GOT3 (cell line): ENCODE measurements at places on chromosomes 5 and 9.

GRCh38 chr9:2874001-2874750, 30.3 kb upstream of the PUM3 start:
- DNase-seq = no peak

DNA sequence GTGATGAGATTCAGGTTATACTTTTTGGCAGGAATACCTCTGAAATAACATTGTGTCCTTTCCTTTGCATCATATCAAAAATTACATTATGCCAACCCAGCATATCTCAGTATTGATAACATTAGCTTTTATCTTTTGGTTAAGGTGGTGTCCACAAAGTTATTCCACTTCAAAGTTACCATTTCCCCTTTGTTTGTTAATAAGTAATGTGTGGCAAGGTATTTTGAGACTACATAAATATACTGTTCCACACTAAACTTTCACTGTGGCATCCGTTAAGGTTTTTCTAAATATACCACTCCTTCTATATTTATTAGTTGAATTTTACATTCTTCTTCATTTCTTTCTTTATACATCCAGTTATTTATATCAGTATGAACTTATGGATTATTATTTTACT, 14.1 kb upstream of the ARHGEF37 start:
- DNase-seq = no peak

DNA sequence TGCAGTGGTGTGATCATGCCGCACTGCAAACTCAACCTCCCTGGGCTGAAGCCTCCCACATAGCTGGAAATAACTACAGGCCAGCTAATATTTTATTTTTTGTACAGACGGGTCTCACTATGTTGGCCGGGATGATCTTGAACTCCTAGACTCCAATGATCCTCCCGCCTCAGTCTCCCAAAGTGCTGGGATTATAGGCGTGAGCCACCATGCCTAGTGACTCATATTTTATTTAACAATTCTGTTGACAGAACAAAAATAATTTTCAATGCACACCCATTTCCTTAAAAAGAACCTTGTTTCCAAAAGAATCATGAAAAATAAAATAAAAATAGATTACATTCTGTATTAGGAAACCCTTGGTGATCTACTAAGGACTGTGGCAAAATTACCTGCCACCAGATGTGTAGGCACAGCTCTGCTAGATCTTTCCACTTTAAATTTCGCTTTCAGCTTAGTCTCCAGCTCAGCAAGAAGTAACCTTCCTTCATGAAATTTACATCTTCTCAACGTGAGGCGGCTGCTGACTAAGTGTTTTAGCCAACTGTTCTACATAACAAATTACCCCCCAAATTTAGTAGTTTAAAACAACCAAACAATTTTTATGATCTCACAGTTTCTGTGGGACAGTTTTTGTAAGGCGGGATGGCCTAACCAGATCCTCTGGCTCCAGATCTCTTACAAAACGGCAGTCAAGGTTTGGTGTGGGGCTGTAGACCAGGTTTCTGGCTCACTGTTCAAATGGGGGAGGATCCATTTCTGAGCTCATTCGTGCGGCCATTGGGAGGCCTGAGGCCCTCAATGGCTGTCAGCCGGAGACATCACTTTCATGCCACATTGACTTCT, 32.6 kb upstream of the GOLPH3 start:
- no peak for DNase-seq

GRCh38 chr5:32507738-32508434, 63.3 kb upstream of the ZFR start:
- no peak for DNase-seq

DNA sequence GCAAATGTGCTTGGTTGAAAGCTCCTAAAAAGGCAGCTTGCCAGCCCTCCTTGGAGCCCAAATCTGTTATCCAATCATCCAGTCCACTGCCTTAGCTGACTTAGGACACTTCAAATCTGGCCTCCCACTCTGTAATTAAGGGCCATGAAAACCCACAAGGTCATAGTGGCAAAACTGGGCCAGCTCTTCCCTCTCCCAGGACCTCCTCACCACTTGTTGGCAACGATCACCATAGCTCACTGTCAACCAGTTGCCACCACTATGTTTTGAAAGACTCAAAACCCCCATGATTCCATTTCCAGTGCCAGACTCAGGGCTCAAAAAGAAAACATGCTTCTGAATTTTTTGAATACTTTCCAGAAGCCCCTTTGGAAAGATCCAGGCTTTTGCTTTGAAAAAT, 107.5 kb downstream of the NREP start:
- DNase-seq = no peak

DNA sequence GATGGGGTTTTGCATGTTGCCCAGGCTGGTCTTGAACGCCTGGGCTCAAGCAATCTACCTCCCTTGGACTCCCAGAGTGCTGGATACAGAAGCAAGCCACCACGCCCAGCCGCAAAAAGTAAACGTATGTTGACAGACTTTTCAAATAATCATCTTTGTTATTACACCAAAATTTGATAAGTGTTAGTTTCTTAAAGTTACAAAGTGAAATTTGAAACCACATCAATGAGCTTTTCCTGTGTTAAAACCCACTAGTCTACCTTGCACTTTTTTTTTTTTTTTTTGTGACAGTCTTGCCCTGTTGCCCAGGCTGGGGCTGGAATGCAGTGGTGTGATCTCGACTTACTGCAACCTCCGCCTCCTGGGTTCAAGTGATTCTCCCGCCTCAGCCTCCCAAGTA, 29.9 kb downstream of the SPACA9 start:
- no peak for DNase-seq

DNA sequence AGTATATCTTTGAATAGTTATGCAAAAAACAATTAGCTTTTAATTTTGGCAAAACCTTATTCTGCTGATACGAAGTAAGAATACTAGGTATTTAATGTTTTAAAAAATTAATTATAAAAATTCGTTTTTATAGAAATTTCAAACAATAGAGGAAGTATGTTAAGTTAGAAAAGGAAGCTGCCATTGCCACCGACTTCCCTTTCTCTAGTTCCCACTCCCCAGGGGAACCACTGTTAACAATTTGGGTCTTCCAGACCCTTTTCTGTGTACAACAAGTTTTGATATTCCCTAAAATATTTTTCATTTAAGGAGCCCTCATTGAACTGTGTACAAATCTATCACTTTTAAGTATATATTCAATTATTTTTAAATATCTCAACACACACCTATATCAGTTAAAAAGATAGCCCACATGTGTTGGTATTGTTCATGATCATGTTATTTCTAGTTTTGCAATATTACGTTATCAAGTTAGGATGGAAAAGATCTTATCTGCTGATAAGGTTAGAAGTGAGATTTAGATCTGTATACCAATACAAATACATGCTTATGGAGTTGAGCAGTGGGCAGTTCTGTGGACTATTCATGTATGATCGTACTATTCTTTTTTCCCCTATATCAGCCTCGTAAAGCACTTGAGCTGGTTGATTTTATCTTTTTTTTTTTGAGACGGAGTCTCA, 25.9 kb downstream of the NDFIP1 start:
- no peak for DNase-seq

- DNase-seq = no peak
These were observed 7.8 kb downstream of the SH3PXD2B start for GRCh38 chr5:172446336-172447051.

GRCh38 chr5:157222506-157223230, 42.0 kb downstream of the ITK start:
- DNase-seq = no peak

DNA sequence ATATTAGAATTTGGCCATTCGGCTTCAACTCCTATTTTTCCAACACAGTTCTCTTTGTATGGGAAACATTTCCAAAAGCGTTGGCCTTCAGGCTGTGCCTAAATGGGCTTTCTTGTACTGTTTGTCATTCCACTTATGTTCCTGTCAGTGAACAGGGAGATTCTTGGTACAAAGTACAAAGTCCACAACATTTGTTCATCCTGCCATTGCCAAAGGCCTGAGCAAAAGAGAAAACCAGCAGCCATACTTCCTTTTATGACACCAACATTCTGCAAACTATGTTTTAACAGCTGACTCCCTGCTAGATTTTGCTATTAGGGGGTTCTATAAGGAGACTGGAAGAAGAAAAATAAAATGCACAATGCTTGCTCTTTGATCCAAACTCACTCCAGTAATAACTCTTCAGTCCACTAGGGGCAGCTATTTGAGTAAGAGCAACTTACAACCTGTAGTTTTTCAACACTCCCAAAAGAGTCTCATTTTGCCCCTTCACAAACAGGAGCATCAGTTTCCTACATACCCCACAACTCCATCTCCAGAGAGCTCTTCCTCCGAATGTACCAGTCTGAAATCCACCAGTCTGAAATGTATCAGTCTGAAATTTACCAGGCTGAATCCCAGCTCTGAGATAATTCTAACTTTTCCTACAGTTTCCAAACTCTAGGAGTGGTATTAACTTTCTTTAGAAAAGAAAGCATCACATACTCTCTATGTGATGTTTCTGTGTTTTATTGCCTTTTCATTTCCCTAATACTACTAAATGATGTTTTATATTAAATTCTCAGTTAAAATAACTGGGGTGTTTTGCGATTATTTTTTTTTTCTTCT, 693.8 kb downstream of the DNAH5 start:
- DNase-seq = no peak

DNA sequence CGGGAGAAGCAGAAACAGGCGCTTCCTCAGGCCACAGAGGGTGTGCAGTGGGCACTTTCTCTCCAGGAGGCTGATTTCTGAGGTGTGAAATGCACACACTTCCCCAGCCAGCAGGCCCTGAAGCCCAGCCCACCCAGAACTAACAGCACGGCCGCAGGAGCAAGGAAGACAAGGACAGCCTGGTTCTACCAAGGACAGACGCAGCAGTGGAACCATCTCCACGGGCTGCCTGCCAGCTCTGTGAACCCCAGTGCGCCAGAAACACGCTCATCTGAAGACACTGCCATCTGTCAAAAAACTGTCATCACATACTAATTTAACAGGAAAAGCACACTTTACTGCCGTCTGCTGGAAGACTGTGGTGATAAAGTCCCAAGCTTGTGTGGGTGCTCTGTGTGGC, 40.7 kb downstream of the MAPK9 start:
- no peak for DNase-seq

GRCh38 chr5:176658817-176659511, 11.7 kb downstream of the TSPAN17 start:
- DNase-seq = no peak

DNA sequence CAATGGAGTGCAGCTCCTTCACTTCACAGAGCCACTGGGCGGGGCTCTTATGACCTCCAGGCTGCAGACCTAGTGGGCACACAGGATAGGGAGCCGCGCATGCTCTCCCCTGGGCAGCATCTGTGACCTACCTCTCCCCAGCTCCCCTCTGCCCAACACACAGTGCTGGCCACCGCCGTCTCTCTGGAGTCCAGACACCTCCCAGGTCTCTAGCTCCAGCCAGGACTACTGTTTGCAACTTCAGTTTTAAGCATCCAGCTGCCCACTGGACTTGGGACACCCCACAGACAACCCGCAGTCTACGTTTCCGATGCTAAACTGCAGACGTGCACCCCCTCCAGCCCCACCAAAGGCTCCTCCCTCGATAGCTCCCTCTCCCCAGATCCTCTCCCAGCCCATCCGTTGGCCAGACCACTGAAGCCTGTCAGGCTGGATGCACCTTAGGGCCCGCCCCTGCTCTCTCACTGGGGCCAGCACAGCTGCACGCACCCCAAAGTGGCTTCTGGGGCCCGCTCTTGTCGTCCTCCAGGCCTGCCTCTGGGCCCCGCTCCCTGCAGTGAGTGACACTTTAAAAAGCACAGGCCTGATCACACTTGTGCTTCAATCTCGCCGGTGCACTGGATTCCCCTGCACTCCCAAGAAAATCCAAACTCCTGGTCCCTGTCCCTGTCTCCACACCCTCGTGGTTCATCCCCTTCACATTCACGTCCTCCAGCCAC, 11.3 kb downstream of the FLT4 start:
- no peak for DNase-seq

GRCh38 chr5:169567079-169567478, 16.5 kb upstream of the SPDL1 start:
- DNase-seq = no peak

GRCh38 chr5:111514087-111514486, 1.8 kb upstream of the STARD4 start:
- DNase-seq = no peak

GRCh38 chr9:129751841-129752801, 721 bp downstream of the PTGES start:
- no peak for DNase-seq

GRCh38 chr9:30116673-30117217, 2267.7 kb upstream of the ACO1 start:
- no peak for DNase-seq

DNA sequence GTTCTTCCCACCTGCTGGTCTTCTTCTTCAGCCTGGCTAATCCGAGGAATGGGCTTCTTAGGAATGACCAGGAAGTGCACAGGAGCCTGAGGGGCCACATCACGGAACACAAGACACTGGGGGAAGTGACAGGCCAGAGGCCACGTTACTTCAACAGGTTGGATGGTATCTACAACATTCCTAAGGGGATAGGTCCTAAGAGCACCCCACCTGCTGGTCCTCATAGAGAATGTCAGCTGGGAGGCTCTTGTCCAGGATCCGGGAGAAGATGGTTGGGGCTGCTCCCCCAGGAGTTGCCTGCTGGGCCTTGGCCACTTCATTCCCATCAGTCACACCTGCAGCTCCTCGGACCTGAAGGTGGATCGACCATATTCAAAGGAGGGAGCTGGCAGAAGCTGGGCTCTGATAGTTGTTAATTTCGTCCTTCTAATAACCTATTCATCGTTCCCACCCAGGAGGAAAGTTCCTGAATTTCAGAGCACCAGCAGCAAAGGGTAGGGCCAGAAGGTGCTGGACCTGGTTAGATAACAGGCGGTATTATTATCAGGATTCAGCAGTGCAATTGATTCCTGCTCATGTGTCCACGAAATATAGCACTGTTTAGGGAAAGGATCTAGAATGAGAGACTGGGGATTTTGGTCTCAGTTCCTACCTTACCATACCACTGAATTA, 1.3 kb downstream of the HINT2 start:
- no peak for DNase-seq

GRCh38 chr5:10745133-10745532, 15.9 kb downstream of the DAP start:
- no peak for DNase-seq

- no peak for DNase-seq
These were observed 10.1 kb downstream of the FBXL7 start for GRCh38 chr5:15510092-15510491.

DNA sequence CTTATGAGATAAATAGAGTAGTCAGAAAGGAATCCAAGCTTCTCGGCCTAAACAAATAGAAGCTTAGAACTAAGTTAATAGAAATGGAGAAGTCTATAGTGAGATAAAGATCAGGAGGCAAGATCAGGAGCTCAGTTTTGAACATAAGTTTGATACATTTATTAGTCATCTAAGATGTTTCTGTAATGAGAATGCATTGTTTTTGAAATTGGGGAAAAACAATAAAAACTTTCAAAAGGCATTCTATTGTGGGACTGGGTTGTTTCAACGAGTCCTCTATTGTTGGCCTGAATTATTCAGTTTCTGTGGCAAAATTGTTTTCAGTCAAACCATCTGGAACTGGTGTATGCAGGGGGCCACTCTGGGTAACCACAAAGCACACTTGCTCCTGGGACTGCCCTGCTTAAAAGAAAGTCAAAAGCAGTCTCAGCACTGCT, 181.0 kb upstream of the CLINT1 start:
- DNase-seq = no peak

DNA sequence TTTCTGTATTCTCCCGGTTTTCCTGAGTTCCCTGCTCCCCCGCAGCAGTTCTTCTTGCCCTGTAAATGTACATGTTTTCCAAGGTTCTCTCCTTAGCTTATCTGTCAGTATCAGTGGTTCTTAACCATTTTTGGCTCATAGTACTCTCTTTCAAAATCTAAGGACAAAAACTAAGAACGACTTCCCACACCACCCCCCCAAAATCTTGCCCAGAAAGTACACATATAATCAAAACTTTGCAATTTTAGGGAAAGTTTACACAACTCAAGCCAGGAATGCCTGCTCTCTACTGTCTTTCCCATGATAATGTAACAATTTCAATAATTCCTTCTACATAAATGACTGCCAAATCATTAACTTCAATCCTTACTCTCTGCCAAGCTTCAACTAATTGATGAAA, 4.5 kb downstream of the DCAF12 start:
- no peak for DNase-seq
